ENCODE measurements at places on chromosomes 3 and 15.

DNA sequence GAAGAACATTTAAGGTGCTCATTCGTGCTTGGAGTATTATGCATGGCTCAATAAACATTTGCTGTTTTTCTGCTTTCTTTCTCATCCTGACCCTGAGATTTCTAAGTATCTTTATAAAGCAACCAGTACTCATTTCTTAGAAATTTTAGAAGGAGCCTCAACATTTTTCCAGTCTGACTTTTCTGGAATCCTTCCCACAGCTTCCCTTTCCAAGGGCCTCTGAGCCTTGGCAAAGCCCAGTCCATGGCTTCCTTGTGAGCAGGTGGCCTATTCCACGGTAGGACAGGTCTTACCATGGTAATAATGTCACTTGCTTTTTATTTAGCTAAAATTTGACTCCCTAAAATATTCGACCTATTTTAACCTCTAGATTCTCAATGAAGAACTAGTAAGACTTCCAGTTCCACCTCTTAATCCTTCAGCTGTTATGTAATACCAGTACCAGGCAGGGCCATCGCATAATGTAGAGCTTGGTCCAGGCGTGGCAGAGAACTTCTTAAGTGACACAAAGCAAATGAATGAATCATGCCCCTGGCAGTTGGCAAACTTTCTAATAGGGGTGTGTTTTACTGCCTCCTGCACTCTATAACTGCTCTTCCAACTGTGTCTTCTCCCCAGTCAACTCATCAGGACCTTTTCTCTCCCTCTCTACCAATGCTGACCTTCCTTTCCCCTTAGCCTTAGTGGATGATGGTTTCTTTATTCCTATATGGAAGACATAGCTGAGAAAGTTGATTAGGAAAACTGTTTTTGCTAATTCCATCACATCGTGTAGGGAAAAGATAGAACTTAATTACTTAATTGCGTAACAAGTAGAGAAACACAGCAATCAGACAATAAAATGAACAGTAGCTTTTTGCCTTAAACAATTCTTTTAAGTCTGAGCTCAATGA is 894 bp upstream of the TM4SF4 start:
- DNase-seq = no peak

DNA sequence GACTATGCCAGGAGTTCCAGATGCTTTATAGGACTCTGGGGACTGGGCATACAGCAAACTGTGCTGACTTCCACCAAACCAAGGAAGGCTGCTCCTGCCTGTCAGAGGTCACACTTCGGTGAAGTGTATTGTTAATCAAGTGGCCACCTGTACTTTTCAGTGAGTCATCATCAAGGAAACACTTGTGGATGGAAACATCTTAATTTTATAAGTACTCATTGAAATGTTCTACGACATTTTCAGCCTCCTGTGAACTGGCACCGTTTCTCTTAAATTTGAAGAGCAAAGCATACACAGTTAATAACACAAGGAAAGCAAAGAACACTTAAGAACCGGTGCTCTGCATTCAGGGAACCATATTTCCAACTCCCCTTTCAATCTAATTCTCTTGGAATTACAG is 801.7 kb upstream of the DPPA4 start:
- DNase-seq = no peak

DNA sequence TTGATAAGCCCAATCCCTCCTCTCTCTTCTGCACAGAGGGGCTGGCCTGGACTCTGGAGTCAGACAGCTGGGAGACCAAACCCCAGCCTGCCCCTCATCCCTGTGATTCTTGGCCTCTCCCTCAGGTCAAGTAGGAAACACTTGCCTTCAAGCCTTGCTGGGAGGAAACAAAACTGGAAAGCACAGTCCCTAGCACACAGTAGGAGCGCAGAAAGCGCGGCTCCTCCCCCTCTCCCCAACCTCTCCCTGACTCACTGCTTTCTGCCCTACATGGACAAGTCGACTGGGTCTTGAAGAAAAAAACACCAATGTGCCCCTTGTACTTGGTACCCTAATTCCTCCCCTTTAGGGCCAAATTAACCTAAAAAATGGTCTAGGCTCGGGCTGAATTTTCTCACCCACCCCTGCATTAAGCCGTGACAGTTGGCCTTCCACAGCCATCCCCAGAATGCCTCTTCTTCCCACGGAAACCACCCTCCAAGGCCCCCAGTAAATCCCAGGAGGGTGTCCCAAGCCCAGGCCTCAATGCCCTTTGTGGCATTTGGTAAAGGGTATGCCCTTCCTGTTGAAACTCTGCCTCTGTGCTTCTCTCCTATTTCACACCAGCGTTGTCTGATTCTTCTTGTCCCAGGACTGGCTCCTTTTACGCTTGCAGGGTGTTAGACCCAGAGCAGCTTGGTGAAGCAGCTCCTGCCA is 11.3 kb upstream of the RAF1 start:
- no peak for DNase-seq

GRCh38 chr3:64046996-64047594 is 23.8 kb upstream of the PSMD6 start:
- DNase-seq = no peak

GRCh38 chr15:57213862-57214261 is 162.4 kb upstream of the CGNL1 start:
- DNase-seq = no peak

GRCh38 chr3:190768891-190769290 is 93.6 kb downstream of the GMNC start:
- no peak for DNase-seq

DNA sequence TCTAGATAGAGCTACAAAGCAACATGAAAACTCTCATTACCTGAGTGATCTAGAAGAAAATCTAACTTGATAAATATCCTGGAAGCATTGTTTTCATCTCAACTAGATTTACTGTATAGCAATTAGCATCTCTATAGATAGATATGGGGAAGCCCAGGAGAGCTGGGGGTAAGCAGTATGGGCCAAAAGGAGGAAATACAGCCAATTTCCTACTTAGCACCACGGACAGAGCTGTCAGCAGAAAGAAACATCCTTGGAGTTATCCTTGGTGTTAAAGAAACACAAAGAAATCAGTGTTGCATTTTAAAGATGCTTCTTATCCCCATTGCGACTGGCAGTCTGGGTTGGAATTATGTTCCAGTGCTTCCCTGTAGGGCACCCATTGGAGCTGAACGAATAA is 126.2 kb downstream of the TIGIT start:
- no peak for DNase-seq

GRCh38 chr15:92709110-92709790 is 53.7 kb upstream of the FAM174B start:
- no peak for DNase-seq

- no peak for DNase-seq
These were observed 192.4 kb upstream of the ARPP21 start for GRCh38 chr3:35446896-35447295.

GRCh38 chr3:177337541-177338331 is 140.5 kb upstream of the TBL1XR1 start:
- peak; percentile 74 for DNase-seq

DNA sequence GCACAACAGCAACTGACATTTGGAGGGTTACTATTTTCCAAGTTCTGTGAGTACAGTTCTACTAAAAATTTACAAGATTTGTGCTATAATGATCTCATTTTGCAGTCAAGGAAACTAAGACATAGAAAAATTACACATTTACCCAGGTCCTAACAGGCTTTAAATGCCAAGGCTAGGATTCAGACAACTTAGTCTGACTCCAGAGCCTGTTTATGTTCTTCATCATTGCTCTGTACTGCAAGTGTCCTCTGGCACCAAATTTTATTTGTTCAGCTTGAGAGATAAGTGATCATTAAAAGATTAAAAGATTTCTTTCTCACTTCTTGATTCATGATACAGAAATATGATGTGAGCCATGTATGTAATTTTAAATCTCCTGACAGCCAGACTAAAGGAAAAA is 290.8 kb downstream of the UBE2E2 start:
- no peak for DNase-seq

GRCh38 chr3:184655597-184655996 is 56.3 kb downstream of the MAGEF1 start:
- DNase-seq = no peak

DNA sequence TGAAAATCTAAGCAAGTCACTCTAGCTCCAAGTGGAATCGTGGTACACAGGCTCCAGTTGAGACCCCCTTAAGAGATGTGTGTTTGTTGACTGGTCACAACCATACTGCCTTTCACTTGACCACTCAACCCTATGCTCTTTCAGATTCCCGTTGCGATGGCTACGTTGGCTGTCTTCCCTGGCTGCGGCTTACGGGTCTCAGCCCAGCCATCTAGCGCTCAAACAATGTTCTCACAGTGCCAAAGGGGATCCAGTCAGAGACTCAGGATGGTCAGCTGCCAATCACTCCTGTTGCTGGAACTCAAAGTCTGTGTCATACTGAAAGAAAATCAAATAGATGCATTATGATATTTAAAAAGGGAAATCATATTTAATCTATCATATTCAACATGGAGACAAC is 237.6 kb downstream of the ITPR1 start:
- DNase-seq = no peak

DNA sequence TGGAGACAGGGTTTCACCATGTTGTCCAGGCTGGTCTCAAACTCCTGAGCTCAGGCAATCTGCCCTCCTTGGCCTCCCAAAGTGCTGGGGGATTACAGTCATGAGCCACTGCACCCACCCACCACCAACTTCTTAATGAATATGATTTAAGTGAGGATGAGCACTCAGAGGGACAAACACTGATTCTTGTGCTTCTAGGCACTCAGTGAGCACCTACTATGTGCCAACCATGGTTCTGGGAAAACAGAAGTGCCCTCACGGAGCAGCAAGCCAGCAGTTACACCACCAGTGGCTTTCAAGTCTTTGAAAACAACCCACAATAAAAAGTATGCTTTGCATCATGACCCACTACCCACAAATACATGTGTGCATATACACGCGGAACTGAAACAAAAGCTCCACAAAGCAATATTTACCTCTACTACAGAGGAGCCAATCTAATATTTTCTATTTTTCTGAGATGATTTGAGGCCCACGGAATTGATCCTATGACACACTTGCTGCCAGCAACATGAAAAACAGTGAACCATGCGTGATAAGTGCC is 91.9 kb downstream of the MEGF11 start:
- no peak for DNase-seq

DNA sequence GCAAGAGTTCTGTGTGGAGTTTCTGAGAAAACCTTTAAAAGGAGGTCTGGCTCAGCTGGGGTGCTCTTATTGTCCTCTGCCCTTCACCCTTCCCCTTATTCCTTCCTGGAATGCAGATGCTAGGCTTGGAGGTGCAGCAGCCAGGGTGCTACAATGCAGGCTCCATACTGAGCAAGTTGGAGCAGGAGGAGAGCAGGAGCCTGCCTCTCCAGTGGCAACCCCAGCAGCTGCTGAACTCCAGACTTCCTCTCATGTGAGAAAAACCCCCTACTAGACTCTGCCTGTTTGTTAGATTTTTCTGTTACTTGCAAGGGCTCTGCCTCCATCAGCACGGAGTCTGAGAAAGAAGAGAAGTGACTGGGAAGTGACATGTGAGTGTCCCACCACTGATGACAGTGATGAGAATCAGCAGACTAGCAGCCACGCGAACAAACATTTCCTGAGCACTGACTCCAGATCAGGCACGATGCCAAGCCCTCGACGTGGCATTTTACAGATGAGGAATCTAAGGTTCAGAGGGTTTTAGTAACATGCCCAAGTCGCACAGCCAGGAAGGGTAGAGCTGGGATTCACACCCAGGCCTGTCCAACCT is 16.1 kb upstream of the RARRES1 start:
- DNase-seq = no peak

DNA sequence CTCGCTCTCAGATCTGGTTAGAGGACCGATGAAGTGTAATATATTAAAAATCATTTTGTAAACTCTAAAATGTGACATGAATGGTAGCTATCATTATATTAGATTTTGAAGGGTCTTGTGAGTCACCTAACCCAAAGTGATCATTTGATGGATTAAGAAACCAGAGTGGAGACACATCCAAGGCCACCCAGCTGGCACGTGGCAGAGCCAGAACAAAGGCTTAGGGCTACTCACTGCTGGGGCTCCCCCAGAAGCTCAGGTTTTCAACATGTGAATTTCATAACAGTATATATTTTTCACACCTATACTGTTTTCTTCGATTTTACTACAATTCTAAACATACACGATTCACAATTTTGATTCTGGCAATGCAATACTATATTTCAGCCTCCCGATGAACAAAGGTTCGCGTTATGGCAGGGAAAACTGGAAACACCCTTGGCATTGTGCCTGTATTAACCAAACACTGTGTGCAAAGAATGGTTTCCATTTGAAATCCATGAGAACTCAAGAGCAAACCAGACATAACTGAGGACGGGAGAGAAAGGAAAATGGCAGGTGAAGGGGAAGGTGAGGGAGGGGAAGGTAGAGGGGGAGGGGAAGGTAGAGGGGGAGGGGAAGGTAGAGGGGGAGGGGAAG is 88.9 kb downstream of the ADAMTS17 start:
- DNase-seq = no peak

DNA sequence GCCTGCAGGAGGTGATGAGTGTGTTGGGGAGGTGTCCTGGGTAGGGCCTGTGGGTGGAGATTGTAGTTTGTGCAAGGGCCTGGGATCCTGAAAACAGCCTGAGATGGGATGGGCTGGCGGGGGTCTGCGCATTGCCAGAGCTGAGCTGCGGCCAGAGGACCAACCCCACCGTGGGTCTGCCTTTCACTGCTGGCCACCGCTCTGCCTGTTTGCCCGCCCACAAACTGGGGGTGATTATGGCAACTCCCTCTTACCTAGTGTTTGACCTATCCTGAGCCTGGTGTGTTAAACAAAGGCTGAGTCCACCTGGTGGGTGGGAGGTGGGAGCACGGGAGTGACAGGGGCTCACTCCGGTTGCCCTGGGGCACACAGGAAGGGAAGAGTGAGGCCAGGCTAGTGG is 9.8 kb downstream of the ABTB1 start:
- no peak for DNase-seq

DNA sequence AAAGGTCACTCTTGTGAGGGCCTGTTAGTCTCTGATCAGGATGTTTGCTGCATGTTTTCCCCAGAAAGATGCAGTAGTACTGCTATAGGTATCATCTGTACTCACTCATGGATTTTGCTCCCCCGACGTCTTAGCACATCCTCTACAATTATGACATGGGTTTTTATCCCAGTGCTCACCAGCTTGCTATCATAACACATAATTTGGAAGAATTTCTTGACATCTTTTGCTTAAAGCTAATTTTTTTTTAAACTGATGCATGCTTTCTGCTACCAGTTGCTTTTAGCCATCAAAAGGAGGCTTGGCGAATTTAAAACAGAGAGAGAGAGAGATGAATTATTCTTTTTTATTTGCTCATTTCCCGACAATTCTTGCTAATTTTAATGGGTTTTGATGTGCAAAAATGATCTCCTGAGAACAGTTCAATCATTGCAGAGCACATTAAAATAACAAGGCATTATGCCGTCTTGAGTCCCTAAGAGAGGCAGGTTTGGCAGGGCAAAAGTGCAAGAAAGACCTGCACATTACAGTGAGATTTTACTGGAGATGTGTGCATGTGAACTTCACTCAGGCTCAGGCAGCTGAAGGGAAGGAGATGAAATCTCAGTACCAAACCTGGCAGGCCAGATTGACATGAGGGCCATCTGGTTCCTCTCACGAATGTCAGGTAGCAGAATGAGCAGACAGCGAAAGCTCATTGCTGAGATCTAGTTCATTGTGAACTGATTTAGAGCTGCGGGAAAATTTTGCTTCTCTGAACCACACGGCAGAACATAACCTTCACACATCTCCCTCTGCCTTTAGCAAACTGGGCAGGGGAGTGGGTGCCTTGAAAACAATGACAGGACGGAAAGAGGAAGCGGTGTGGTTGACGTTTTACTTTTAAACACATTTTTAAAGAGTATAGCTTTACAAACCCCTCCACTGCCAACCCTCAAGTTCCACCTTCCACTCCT is 25.9 kb upstream of the GOLGA8B start:
- DNase-seq = peak; percentile 12
